Liver (tissue), 10 donors: ENCODE measurements at places on chromosomes 1 and 21. TPM values are rescaled to one million over a fixed set of nuclear protein-coding genes. Genes with fewer than 3 reads are reported as not detected.

Gene PRDM16
- 0.67 TPM for total RNA-seq

Gene CLCA1
- total RNA-seq, result not detected

Gene ANGPTL3
- total RNA-seq, result 121 TPM

Gene ST6GALNAC5
- total RNA-seq, result 0.17 TPM

Gene PGM1
- 224 TPM for total RNA-seq

Gene ZNF648
- total RNA-seq, result 0.14 TPM

Gene MARK1
- total RNA-seq, result 0.59 TPM

Gene MARCKSL1
- total RNA-seq, result 20.3 TPM

Gene OR2T35
- total RNA-seq, result not detected

Gene TBX19
- 0.92 TPM for total RNA-seq

Gene LIN28A
- total RNA-seq, result not detected

Gene TMEM240
- total RNA-seq, result 0.33 TPM

Gene OR10J1
- not detected for total RNA-seq

Gene NUAK2
- total RNA-seq, result 1.7 TPM

Gene HCRTR1
- total RNA-seq, result not detected

Gene CADM3
- total RNA-seq, result 0.17 TPM

Gene NGF
- 0.79 TPM for total RNA-seq

Gene SPRR1B
- total RNA-seq, result not detected

Gene ARHGEF16
- 5.6 TPM for total RNA-seq

Gene DMBX1
- not detected for total RNA-seq

Gene SAMD11
- 1.3 TPM for total RNA-seq

Gene LCE1E
- not detected for total RNA-seq

Gene MXRA8
- total RNA-seq, result 3.2 TPM

Gene SPATA45
- total RNA-seq, result 0.28 TPM

Gene GIPC2
- total RNA-seq, result 5.0 TPM

Gene CRNN
- not detected for total RNA-seq

Gene IL24
- not detected for total RNA-seq

Gene KRTAP21-2
- not detected for total RNA-seq

Gene DNAJC28
- total RNA-seq, result 3.2 TPM

Gene NUP210L
- total RNA-seq, result not detected

Gene CFAP74
- total RNA-seq, result under 0.01 TPM

Gene USP48
- 30.5 TPM for total RNA-seq

Gene S100A14
- total RNA-seq, result 4.4 TPM

Gene SLAMF9
- not detected for total RNA-seq

Gene SMPDL3B
- 0.33 TPM for total RNA-seq

Gene OXCT2
- 0.17 TPM for total RNA-seq

Gene ARMH1
- 3.0 TPM for total RNA-seq
